ENCODE measurements at places on chromosomes 2 and 18.

DNA sequence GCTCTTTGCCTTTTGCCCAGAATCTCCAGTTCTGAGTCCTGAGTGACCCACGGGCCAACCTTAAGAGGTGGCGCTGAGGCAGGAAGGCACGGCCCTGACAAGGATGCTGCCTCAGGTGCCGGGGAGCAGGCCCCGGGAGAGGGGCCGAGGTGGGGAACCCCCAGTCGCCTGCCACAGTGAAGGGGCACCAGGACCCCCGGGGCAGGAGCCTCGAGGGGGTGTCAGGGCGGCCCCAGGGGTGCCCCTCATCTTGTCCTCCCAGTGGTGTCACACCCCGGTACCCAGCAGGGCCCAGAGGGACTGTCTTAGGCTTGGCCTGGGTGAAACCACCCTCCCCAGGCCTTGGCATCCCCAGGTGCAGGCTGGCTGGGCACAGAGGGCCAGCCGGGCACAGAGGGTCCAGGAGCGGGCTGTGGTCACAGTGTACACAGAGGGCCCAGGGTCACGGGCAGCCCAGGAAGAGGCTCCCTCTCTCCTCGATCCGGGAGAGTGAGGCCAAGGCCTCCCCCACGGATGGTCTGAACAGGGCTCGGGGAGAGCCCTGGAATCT, 1.0 kb downstream of the PDCD1 start:
- DNase-seq, result no peak

- no peak for DNase-seq
Observed at GRCh38 chr2:54259413-54260240, 3.6 kb upstream of the TSPYL6 start.

DNA sequence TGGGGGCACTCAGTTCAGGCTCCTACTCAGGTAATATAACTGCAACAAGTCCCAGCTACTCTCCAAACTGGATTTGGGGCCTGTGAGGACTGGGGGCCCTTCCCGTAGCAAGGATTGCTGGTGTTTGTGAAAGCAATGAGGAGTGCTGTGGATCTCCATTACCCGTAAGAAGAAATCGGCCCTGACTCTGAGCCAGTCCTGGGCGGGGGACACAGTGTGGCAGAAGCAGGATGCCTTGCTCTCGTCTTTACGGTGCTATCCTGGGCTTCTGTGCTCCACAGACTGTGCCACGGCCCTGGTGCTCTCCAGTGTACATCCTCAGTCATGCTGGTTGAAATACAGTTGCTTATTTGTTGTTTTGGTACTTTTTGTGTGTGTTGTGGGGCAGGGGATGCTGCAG, 172.9 kb downstream of the NDUFA10 start:
- no peak for DNase-seq

GRCh38 chr2:110854355-110855081, 122.1 kb downstream of the ACOXL start:
- DNase-seq, result no peak

- no peak for DNase-seq
Observed at GRCh38 chr2:228917220-228917619, 353.9 kb downstream of the PID1 start.

DNA sequence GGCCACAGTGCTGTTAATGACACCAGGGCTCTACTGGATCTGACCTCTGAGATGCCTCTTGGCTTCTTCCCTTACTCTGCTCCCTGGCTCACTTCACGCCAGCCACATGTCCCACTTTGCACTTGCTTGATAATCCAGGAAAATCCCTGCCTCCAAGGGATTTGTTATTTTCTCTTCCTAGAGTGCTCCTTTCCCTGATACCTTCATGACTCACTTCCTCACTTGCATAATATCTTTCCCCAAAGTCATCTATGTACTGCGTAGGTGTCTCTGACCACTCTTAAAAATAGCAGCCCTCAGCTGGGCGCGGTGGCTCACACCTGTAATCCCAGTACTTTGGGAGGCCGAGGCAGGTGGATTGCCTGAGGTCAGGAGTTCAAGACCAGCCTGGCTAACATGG, 572.3 kb downstream of the PLCL1 start:
- no peak for DNase-seq

DNA sequence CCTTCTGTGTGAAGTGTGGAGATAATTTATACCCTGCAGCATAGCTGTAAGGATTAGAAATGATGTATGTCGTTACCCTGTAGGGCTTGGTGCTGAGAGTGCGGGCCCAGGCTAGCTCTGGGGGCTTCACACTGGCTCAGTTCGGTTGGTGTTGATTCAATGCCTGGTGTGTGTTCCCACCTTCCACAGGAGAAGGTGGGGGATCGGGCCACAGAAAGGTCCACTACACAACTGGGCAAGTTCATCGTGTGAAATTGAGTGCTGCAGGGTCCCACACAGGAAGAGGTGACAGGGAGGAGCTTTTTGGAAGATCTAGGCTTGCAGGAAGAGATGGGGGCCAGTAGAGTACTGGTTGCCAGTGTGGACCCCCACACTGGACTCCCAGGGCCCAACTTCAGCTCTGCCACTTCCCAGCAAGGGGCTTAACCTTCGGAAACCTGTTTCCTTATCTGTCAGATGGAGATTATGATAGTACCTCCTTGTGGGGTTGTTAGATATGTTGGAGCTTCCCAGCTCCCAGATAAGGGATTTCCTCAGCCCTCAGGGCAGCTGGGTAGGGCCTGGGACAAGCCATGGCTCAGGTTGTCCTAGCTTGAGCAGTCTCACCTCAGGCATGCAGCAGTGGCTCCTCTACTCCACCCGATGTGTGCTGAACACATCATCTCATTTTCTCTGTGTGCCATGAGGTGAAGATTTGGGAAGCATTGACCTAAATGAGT, 71.5 kb downstream of the TMEM247 start:
- no peak for DNase-seq

- DNase-seq, result peak; percentile 6
Observed at GRCh38 chr18:51028201-51028805, 1.7 kb upstream of the SMAD4 start.

GRCh38 chr2:182581196-182581935, 134.7 kb upstream of the DNAJC10 start:
- DNase-seq, result no peak

GRCh38 chr2:71617266-71617665, 163.9 kb downstream of the DYSF start:
- no peak for DNase-seq

DNA sequence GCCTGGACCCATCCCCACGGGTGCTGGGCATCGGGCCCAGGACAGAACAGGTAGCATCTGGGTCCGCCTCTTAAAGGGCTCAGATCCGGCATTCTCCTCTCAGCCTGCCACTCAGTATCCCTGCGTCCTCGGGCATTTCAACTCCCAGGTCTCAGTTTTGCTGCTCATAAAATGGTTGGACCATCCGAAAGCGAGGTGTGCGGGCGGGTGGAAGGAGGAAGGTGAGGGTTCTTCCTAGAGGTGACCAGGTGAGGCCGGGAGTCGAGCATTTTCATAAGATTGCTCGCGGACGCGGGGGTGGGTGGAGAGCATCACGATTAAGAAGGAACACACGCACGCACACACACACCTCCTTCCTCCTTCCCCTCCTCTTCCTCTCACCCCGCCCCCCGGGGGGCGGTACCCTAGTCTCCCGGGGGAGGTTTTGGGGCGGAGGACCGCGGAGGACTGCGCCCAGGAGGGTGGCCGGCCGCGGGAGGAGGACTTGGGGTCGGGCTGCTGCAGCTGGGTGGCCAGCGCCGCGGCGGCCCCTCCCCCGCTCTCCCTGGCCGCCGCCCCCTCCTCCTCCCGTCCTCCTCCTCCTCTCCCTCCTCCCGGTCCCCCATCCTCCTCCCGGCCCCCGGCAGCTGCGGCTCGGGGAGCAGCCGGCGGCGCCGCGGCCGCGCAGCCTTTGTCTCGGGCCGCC, 97.9 kb upstream of the GPR45 start:
- DNase-seq, result peak; percentile 53

DNA sequence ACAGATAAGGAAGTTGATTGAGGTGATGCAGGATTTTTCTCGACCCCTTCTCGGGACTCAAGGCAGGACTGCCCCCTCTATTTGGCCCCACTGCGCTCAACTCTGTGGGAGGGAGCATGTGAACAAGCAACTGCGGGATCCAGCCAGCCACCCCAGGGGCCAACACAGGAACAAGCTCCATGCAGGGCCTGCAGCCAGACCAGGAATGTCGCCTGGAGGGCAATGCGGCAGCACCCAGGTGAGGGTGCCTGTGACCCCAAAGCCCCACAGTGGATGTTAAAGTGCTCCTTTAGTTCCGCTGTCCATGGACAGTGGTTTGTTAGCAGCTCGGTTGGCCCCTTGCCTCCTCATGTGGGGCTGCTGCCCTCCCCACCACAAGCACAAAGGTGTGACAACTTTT, 57.1 kb downstream of the HRH4 start:
- DNase-seq, result no peak

DNA sequence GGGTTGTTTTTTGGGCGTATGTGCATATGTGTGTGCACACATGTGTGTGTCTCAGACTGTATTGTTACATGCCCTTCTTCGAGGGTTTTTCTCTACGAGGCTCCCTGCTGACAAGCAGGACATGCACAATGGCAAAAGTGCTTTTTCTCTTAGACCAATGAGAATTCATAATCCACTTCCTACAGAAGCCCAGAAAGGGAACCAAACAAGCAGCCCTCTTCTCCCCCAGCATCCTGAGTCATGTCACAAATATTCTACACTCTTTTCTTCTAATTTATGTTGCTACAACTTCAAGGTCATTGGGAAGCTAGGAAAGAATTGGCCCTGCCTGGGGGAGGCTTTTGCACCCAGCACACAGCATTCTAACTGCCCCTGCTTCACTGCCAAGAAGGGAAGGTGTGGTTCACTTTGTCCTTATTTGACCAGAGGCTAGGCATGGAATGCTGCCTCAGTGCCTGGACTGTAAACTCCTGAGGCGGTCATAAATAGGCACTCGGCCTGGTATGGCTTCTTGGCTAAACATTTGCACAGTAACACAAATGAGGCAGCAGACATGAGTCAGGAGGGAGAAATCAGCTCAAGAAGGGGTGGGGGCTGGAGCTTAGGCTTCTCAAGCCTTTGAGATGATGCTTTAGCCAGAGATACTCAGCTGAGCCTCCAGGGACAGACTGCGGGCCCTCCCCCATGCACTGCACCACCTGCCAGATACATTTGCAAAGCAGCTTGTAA, 92.7 kb upstream of the KLF7 start:
- DNase-seq, result no peak

DNA sequence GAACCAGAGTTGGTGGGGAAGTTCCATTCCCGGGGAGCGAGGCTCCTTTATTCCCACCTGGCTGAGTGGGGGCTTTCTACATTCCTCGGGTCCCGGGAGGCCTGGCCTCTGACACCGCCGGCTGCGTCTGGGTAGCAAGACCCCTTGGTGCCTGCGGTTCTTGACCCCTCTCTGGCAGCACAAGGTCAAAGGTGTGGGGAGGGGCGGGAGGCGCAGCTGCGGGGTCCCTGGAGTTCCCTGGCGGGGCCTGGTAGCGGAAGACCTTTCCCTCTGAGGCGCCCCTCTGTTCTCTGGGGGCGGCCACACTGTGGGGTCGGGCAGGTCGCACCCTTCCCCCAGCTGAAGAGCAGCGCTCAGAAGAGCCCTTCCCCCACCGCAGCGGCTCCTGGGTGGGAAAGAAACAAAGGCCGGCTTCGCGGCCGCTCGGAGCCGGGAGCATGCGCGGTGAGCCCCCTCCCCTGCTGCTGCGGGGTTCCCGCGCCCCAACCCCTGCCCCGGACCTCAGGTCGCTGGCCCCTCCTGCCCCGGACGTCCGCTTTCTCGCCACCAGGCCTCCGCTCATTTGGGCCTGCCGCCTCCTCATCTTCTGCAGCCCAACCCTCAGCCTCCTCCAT, 146.3 kb downstream of the ANKRD44 start:
- DNase-seq, result no peak

DNA sequence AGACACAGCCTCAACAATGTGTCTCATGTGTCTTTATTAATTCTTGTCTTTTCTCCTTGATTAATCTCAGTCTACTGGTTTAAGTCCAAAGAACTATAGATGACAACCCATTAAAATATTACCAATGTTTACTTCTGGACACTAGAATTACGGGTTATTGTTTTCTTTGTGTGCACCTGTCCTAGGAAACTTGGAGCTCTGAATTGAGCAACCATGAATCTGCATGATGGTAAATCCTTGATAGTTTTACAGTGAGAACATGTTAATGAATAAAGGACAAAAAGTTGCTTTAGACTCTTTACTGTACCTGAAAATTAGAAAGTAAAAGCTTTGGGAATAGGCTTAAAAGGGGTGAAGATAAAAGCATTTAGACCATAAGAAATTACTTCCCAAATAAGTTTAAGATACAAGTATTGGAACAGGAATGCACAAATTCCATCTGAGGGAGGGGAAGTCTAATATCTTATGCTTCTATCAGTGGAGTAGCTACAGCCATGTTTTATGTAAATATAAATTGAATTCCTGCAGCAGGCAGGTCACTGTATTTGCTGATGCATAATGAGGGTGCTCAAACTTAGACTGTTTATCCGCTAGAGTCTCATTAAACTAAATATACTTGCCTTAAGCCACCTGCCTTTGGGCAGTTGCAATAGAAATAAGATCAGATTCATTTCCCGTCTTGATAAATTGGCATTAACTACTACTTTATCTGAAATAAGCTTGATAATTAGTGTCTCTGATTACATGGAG, 603.7 kb upstream of the GCFC2 start:
- DNase-seq, result no peak

GRCh38 chr2:27378809-27379290, 1.7 kb downstream of the ZNF513 start:
- no peak for DNase-seq

DNA sequence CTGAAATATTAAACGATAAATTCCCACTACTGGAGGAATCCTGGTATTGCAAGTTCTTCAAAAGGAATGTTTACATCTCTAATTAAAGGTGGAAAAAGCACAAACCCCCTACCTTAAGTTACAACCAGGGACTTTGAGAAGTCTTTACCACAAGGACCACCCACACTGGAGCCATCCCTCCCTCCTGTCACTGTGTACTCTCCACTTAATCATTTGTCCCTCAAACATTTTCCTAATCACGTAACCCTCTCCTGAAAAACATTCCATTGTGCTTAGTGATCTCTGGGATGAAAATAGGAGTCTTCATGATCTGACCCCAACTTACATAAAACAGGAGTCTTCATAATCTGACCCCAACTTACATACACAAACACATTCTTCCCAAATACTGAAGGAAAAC, 85.7 kb downstream of the SUCLG1 start:
- DNase-seq, result no peak

DNA sequence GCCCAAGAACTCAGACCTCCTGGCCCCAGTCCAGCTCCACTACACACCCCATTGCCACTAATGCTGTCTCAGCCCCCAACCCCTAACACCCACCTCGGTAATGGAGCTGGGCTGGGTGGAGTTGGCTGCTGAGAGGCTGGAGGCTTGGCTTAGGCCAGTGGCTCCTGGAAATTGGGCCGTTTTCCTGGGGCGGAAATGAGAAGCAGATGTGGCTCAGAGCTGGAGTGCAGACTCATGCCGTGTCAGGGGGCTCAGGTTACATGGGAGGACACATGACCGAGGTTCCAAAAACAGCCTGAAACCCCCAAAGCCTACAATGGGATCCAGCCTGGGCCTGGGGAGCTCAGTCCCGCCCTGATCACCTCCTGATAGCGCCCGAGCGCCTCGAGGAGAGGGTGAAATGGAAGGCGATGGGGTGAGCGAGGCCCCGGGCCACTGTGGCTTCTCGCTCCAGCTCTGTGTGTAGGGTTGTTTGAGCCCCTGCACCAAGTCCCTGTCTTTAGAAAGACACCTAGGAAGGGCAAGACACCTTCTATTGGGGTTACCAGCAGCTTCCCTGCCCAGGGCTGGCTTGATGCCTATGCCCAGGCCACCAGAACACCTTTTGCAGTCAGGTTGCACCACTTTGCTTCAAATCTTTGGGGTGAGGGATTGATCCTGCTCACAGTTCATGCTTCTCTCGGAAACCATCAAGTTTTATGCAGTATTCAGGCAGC, 175.7 kb upstream of the HAAO start:
- no peak for DNase-seq

GRCh38 chr18:56270671-56271250, 367.6 kb downstream of the TXNL1 start:
- DNase-seq, result no peak
